ENCODE measurements at places on chromosomes 12 and 14.

DNA sequence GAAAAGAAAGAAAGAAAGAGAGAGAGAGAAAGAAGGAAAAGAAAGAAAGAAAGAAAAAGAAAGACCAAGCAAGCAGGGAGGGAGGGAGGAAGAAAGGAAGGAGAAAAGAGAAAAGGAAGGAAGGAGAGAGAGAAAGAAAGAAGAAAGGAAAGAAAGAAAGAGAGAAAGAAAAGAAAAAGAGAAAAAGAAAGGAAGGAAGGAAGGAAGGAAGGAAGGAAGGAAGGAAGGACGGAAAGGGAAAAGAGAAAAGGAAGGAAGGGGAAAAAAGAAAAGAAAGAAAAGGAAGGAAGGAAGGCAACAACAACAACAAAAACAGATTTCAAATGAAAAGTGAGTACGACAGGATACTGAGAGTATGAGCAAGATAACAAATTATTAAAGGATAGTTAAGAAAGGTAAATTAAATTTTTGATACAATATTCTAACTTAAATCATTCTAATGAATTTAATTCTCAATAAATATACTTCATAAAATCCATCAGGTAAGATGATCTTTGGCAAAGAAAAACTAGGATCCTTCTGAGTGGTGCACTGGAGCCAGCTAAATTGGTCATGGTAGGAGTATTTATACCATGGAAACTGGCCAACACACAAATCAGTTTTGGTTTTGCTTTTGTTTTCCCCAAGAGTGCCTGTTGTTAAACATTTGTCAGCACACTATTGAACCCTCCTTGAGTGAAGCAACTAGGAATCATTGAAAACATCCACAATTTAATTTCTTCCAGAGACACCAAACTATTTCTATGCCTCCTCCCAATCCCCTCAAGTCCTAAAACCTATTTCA is 56.1 kb upstream of the DYRK2 start:
- DNase-seq, result no peak

GRCh38 chr14:24367514-24368211 is at the start of gene NFATC4:
TSS of gene NFATC4 (plus strand) at chr14:24368184. CDS start at chr14:24368341, 157 bp downstream.
- DNase-seq, result peak; percentile 69

DNA sequence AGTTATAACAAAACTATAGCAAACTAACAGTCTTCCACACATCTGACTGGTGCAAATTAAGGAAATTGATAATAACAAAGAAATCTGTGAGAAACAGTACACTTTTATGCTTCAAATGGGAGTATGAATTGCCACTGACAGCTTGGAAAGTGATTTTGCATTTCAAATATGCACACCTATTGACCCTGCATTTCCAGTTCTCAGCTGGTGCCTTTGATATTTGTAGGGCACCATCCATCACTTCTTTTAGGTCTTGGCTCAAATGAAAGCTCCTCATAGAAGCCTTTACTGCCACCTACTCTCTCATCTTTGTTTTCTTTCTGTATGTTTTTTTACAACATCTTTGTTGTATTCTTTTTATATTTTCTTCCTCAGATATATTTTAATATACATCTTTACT is 125.1 kb downstream of the ST8SIA1 start:
- no peak for DNase-seq

- DNase-seq, result peak; percentile 55
Measured at GRCh38 chr12:132711080-132711843, 620 bp downstream of the PGAM5 start.

DNA sequence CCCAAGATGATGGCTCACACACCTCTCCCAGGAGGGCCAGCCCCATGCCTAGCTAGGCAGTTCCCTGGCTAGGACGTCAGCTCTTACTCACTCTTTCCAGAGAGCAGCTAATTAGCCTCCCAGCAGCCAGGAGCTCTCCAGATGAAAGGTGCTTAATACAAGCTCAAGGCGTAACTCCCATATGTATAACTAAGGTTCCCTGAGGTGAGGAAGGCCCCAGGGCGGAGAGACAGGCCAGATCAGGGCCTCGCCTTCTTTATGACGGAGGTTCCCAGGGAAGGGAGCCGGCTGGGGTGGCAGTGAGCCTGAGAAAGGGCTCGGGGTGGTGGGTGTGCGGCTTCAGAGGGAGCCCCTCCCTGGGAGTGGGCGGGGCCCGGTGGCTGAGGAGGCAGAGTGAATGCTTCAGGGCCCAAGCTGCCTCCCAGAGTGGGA is 26.4 kb upstream of the ZFP36L1 start:
- no peak for DNase-seq

All from glutamatergic neuron (in vitro differentiated cells).